ENCODE measurements at places on chromosomes 7 and 10.

GRCh38 chr10:12205082-12205481 is 9.1 kb downstream of the CDC123 start:
- DNase-seq: no peak

DNA sequence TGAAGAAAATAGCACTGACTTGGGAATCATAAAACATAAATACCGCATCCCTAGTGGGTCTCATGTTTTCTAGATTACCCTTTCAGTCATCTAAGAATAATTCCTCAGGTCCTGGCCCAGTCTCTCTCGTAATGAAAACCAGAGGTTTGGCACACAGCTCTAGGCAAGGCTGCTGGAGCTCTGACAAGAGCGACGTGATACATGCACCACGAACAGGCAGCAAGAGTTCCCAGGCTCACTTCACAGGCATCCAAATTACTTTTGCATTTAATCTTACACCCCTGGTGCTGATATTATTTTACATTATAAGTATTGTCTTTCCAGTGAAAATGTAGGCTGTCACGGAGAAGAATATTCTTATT is 105.2 kb downstream of the THSD7A start:
- DNase-seq: peak; percentile 44

DNA sequence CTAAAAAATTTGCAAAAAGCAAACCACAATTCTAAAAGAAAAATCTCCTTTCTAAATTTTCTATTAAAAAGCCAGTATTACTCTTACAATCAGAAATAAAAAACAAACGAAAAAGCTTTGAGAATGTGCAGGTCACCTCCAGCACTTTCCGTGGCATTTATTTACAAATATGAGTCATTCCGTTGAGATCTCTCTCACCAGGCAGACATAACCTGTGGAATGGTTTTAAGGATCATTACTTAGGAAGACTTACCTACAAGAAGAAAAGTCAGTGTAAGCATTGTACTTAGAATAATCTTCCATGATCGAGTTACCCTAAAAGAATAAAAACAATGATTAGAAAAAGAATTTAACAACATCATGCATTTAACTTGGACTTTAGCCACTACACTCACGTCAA is 3.3 kb downstream of the SUN3 start:
- DNase-seq: no peak

- DNase-seq: no peak
These were observed 78.2 kb upstream of the ZNF92 start for GRCh38 chr7:65295409-65295808.

- no peak for DNase-seq
These were observed 110.6 kb downstream of the ZMIZ1 start for GRCh38 chr10:79179164-79179956.

GRCh38 chr7:128781126-128781525 is 5.5 kb upstream of the OPN1SW start:
- no peak for DNase-seq

- no peak for DNase-seq
These were observed 237.9 kb upstream of the MYO3A start for GRCh38 chr10:25696013-25696708.

GRCh38 chr7:77825131-77825530 is 26.6 kb downstream of the PHTF2 start:
- DNase-seq: no peak

DNA sequence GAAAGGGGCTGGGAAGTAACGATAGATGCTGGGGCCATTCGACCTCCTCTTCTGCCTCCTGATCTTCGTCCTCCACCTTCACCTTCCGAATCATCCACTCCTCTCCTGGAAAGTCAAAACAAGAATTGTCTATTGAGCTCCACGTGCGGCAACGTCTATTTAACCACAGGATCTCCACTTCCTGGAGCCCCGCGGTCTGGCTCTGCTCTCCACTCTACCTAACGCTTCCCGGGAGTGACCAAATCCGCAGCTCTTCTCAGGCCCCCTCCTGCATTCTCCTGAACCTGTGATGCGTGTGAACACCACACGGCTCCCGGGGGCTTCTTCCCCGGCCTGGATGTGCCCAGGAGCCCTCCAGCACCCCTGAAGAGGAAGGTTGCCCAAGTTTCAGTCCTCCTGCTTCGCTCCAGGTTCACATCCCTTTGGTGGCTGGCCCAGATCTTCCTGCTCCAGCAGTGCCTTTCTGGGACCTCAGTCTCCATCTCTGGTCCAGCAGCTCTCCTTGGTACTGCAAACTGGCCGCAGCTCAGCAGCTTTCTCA is 7.2 kb downstream of the ZNF467 start:
- no peak for DNase-seq

GRCh38 chr7:46764100-46764936 is 817.6 kb downstream of the TNS3 start:
- DNase-seq: no peak

DNA sequence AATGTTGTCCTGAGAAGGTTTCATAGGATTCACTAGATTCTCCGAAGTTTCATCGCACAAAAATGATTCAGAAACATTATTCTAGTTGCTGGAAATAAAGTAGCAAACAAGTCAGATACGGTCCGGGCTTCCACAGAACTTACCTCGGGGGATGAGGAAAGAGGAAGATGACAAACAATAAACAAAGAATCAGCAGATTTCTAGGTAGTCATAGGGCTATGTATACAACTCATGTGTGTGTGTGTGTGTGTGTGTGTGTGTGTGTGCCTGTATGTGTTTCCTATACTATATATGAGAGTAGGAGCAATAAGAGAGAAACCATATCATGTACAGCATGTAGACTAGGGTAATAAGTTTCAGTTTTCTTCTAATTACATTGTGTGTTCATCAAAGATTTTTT is 16.5 kb downstream of the TMEM236 start:
- no peak for DNase-seq

DNA sequence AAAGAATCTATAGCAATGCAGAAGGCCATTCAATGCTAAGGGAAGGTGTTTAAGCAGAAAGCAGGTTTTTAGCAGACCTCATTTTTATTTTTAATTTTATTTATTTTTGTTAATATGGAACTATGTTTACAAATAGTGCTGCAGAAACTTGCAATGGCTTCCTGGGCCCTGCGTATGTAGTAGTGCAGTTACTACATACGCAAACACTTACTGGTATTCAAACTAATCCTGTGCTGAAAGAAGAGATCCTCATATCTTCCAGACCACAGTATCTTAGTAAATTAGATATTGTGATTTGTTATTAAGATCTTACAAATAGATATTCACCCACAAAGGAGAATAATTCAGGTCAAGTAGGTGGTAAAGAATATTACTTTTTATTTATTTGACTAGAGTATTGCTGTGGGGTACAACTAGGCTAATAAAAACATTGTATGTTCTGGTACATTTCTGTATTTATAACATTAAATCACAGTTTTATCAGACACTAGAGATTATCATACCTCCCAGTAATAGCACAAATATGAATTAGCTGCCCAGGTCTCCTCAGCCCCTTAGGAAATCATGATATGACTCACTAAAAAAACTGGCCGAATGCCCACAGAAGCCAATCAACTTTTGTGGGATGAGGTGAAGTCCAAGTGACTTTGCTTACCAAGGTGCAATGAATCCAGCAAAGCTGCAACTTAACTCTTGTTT is 57.6 kb downstream of the RNLS start:
- DNase-seq: no peak

DNA sequence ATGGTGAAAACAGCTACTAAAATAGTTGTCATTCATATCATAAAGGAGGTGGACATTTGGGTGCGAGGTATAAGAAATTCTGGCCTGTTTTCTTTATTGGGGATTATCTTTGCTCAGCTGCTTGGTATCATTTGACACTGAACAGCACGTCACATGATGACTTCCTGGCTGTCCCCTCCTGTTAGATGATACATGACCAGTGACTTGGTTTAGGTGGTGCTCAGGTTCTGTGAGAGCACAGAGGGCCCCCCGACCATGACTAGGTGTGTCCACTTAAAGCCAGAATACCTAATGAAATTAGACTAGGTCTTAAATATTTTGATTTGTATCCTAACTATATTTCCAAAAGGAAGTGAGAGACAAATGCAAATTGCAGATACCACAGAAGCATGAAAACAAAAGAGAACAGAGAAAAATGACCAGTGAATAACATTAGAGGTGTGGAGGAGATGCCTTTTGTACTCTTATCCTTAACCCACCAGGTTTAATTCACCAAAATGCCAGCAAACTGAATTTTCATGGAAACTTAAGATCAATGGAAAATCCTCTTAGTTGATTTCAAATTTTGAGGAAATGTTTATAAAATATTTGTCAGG is 50.6 kb upstream of the GJD4 start:
- no peak for DNase-seq

All from left ventricle myocardium superior (tissue), 1 donor.